ENCODE measurements at places on chromosomes 2 and 18.

GRCh38 chr18:41955688-41956087 lies 654 bp downstream of the PIK3C3 start:
- no peak for DNase-seq

GRCh38 chr18:75314117-75314516 lies 103.5 kb downstream of the TSHZ1 start:
- DNase-seq, result no peak

- no peak for DNase-seq
These were observed 241.6 kb upstream of the RAB6C start for GRCh38 chr2:129737660-129738527.

GRCh38 chr2:68316111-68316510 lies 3.6 kb downstream of the CNRIP1 start:
- DNase-seq, result no peak

DNA sequence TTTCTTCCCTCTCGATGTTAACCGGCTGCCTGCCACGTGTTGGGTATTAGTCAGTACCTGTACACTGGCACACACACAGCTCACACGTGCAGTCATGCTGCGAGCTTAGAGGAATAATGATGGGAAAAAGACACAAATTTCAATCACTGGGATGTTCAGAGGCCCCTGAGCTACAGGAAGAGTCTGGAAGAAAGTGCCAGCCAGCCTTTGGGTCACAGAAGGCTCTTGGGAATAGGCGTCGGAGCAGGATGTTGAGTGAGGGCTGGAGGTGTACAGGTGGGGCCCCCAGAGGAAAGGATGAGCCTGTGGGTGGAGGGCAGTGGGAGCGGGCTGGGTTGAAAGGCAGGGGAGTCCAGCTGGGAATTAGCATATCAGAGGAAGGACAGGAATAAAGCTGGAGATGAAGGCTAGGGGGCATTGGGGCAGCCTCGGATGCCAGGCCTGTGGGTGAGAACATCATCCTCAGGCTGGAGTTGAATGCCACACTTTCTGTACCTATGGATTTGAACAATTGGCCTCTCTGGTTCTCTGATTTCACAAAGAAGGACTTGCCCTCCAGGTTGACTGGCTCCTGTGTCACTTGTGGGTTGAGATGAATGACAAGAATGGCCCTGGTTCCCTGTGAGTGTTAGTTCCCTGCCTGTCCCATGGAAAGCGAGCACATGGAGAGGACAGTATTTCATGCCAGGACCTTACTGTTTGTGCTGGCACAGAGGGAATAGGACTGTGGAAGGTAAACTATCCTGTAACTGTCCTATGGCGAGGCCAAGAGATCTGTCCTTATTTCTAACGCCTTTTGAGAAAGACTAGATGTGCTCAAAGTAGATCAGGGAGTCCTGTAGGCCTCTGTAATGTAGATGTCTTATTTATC lies 40.6 kb downstream of the GREB1 start:
- no peak for DNase-seq

DNA sequence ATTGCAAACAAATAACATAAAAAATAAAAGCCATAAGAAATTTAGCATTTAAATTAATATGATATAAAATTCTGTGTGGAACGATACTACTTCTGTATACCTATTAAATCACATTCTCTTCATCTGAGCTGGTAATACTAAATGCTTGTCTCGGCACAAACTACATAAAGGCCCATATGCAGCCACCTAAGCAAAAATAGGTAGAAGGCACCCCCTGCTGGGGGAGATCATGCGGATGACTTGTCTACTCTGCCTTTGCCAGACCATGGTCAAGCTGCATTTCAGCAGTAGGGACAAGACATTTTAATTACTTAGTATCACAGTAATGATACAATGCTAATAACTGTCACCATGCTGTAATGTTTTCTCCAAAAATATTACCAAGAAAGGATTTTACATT lies 108.0 kb downstream of the CDH19 start:
- no peak for DNase-seq

DNA sequence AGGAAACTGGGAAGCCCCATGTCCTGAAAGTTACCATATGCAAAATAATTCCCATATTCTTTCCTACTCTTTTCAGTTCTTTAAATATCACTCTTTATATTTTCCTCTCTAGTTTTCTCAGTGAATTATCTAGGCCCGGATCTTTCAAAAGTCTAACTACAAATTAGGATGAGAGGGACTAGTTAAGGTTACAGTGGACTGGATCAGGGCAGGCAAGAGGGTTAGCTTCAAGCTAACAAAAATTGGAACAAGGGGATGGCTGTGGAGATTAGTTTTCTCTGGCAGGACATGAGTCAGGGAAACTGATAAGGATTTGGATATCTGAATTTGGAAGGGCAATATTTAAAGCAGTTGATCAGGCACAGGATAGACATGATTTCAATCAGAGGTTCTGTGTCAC lies 30.4 kb upstream of the BBS5 start:
- no peak for DNase-seq

GRCh38 chr18:24055878-24056277 lies 41.3 kb downstream of the TTC39C start:
- DNase-seq, result no peak

GRCh38 chr2:147198651-147199171 lies 646.1 kb upstream of the ACVR2A start:
- no peak for DNase-seq

DNA sequence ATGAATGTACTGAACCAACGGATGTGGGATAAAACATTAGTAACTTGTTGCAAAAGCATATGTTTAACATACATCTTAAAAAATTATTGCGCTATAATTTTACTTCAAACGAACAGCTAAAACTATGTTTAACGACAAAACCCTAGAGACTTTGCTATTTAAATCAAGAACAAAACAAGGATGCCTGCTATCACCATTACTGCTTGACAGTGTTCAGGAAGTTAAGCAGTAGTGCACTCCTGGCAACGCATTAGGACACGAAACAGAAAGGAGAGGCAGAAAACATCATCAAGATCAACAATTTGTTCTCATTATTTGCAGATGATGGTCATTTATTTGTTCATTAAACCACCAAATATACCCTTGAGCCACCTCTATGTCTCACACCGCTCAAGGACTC lies 151.9 kb downstream of the GALNT1 start:
- DNase-seq, result no peak

GRCh38 chr2:210049831-210050230 lies 47.4 kb downstream of the RPE start:
- DNase-seq, result no peak
